ENCODE measurements at places on chromosomes 3 and 15.

GRCh38 chr3:46660003-46660402 is 33.5 kb downstream of the ALS2CL start:
- DNase-seq, result no peak

GRCh38 chr3:124650798-124651197 is 79.5 kb upstream of the UMPS start:
- DNase-seq, result no peak

- DNase-seq, result no peak
Observed at GRCh38 chr15:98770984-98771383, 122.6 kb downstream of the IGF1R start.

DNA sequence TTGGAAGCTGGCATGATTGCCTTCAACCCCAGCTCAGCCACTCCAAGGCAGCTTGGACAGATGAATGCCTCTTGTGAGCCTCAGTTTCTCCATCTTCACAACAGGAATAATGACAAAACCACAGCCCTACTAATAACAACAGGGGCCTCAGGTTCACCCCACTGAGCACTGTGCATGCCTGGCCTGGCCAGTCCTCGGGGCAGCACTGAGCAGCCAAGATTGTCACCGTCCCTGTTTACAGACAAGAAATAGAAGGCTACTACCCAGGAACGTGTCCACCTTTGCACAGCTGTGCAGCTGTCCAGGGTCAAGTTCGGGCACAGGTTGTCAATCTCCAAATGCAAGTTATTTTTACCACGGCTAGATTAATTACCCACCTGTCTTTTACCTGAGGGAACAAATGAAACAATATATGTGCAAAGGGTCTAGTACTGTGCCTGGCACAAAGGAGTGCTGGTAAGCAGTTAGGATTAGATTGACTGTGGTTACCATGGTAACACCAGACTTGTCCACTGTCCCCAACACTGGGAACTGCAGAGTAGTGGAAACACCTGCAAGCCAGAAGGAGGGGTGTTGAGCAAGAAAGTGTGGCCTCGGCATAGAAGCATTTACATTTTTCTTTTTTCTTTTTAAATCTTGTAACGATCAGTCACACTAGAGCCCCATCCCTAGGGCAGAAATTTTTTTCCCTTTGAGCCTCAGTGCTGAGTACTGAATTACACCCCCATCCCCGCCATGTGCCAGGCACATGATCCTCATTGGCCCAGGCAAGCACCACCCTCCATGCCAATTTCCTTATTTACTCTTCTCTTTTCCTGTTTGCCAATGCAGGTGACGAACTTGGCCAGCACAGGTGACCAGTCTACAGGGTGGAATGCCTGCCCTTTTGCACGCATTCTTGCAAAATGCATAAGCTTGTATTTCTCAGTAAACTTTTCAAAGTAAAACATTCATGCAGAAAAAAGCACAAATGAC is 66.3 kb upstream of the SLC6A6 start:
- DNase-seq, result no peak

GRCh38 chr3:70342149-70342548 is 29.7 kb upstream of the MDFIC2 start:
- DNase-seq, result no peak

DNA sequence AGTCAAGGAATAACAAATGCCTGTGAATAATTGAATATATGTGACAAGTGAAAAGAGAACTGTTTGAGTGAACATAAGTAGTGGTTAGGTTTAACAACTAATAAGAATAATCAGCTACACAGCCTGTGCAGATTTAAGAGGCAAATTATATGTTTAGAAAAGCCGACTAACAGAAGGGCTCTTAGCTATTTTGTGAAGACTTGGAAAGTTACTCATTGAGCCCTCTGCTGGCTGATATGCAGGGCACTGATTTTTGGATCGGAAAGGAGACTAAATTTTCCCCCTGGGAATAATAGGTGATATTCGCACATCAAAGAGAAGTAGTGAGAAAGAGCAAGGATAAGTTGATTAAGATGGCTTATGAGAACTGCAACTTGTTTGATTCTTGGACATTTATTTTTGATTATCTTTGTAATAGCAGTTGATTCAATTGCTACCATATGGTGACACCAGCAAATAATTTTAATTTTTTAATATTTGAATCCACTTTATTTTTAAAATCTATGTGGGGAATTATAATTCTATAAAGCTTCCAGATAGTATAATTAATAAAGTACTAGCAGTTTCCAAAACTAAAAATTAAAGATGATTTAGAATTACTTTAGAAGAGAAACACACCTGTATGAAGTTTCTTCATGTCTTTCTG is 156.2 kb downstream of the NLGN1 start:
- no peak for DNase-seq

- no peak for DNase-seq
Observed at GRCh38 chr3:23312866-23313265, 109.7 kb downstream of the UBE2E2 start.

DNA sequence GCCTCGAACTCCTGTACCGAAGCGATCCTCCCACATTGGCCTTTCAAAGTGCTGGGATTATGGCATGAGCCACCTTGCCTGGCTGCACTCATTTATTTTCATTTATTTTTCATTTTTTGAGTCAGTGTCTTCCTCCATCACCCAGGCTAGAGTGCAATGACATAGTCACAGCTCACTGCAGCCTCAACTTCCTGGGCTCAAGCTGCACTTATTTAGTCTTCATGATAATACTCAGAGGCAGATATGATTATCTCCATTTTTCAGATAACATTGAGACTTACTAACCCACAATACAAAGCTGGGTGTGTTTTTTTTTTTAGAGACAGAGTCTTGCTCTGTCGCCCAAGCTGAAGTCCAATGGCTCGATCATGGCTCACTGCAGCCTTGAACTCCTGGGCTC is 10.0 kb downstream of the PRKCI start:
- DNase-seq, result no peak

DNA sequence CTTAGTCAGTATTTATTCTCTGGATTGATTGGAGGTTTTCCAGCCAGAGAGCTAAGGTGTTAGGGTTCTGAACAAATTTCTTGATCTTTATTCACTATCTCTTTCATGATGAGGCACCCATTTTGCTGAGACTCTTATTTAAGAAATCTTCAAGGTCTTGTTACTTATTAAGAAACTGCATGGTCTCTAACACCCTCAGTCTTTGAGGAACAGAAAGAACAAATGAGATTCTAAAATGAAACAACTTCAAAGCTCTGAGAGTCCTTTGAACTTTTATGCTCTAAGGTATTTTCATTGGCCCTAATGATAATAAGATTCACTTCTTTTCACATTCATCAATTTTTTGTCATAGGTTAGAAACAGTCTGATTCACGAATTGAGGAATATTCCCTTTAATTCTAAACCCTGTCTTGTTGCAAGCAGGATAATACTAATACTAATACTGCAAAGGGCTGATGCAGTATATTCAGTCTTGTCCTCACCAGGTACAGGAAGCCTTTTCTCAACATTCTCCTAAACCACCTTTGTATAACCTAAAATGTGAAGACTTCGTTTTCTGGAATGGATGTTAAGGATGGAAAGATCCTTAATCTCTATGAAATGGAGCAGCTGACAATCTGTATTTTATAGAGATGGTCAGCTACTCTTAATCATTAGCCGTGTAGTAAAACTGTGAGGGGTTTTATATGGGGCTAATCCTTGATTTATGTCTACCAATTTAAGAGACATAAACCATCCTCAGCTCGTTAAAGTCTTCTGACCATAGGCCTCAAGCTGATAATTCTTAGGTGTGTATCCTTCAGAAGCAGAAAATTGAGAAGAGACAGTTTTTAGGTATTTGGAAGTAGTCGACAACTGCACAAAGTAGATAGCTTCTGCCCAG is 198.3 kb downstream of the OTOL1 start:
- DNase-seq, result no peak

- no peak for DNase-seq
Observed at GRCh38 chr15:78619022-78619950, 1.5 kb downstream of the CHRNA3 start.

- no peak for DNase-seq
Observed at GRCh38 chr3:146558781-146559180, 14.4 kb upstream of the PLSCR1 start.

GRCh38 chr3:11661827-11662226 is 18.1 kb upstream of the VGLL4 start:
- DNase-seq, result no peak

DNA sequence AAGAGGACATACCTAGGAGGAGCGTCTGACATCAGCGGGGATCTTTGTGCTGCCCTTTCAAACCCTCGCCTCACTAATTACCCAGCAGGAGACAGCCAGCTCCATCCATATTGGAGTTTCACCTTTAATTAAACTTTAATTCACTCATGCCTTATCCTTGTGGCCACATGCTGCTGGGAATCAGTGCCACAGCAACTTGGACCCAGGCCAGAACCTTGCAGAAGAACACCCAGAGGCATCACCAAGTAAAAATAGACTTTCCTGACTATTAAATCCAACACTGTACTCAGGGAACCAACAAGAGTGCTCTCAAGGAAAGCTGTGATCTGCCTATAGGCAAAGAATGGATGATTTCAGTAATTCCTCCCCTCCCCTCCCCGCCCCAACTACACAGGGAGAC is 23.9 kb downstream of the EIF1B start:
- DNase-seq, result no peak

GRCh38 chr3:159273608-159274007 is 471.8 kb downstream of the MFSD1 start:
- DNase-seq, result no peak

DNA sequence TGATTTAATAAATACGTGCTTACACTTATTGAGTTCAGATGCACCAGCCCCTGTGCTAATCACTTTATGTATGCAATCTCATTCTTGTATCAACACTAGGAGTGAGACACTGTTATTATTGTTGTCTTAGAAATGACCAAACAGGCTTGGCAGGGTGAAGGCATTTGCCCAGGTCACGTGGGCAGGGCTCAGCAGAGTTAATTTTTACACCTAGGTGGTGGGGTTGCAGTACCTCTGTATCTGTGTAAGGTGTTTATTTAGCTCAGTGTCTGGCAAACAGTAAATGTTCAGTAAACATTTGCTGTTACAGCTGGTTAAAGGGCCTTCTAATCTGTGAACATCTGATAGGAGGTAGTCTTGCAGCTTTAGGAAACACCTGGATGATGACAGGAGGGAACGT is 200.0 kb downstream of the CACNA2D3 start:
- no peak for DNase-seq

DNA sequence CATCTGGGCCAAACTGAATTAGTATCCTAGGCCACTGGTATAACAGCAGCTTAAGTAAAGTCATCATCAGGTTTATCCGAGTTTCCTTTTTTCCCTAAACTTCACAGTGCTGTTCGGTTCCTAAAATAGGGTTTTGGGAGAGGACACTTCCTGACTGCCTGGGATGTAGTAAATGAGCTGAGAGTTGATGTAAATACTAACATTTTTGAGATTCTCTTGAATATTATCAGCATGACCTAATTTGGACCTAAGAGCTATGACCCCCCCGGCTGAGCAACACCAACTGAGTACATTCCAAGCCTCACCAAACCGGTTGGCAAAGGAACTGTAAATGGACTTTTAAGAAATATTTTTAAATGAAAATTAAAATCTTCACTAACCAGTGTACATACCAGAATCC is 78.8 kb downstream of the IL5RA start:
- DNase-seq, result no peak

DNA sequence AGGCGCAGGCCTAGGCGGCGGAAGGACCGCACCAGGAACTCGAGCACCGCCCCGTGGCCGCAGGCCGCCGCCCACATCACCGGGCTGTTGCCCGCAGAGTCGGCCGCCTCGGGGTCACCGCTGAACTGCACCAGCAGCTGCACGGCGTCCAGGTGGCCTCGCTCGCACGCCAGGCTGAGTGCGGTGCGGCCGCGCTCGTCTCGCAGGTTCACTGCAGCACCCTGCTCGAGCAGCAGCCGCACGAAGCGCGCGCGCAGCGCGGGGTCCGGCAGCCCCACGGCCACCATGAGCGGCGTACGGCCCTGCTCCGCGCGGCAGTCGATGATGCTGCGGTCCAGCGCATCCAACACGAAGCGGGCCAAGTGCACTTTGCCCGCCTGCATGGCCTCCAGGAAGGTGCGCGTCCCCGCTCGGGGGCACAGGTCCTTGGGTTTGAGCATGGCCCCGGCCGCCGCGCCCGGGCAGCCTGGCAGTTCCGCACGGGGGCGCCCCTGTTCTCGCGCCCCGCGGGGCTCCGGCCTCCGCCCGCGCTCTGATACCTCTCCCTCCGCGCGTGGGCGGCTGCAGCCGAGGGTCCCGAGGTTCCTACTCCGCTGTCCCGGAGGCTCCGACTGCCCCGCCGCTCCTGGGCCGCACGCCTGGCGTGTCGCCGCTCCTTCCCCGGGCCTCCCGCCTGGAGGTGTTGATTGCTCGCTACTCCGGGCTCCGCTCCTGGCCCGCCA is 556 bp downstream of the ANKRD63 start:
- DNase-seq, result peak; percentile 75

DNA sequence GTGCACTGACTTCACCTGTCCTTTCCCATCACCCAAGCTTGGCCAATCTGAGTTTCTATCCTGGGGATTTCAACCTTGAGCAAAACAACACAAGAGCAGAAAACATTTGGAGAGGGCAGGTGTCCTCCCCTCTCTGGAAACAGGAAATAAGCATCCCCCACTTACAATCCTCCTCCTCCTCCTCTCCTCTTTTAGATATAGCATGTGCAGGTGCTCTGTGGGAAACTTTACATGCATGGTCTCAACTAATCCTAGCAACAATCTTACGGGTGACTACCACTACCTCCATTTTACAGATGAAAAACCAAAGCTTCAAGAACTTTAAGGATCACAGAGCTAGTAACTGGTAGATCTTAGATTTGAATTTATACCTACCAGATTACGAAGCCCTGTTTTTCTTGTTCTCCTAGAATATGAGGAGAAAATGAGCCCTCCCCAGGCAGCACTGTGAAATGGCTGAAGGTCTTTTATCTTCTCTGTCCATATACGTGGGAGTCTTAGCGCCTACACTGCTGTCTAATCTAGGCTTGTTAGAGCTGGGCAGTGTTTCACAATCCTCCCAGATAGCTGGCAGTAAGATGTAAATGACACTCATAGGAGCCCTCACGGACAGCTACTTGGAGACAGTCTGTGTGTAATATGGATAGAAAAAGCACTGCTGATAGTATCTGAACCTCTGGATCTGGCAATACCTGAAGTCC is 301.2 kb upstream of the PROK2 start:
- DNase-seq, result no peak

DNA sequence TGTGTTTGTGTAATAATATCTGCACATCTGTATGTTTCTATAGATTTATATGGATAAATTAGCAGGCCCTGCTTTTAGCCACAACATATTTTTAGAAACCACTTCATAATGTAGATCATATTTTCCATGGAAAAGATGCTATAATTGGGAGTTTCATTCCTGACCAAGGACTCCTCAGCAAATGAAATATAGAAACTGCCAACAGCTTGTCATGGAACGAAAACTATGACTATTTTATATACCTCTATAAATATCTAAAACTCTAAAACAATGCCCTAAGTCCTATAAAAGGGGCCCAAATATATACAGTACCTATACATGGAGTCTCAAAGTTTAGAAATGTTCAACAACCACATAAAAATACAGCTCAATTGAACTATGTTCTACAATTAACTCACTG is 27.9 kb downstream of the EID1 start:
- no peak for DNase-seq

GRCh38 chr3:182810574-182811268 is 17.4 kb downstream of the ATP11B start:
- DNase-seq, result no peak
